ENCODE measurements at places on chromosomes 7 and 10.

DNA sequence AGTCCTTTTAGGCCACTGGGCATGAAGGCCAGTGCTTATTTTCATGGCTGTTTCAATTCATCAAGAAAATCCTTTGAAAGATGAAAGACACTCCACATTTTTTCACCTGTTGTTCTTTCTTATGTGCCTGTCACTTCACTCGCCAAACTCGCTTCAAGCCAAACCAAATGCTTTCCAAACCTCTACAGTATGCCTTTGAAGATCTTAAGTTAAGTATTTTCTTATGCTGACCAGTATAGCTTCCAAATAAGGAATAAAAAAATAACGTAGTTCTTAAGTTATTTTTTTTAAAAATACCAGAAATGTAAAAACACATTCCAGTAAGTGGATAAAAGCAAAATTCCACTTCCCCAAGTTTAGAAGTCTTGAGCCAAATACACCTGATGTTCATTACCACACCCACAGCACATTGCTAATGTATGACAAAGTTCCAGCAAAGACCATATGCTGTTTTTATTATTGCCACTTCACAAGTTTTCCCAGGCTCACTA is 186.1 kb downstream of the MTERF1 start:
- no peak for DNase-seq

GRCh38 chr7:131829947-131830558 is 273.6 kb upstream of the PODXL start:
- DNase-seq = no peak

GRCh38 chr7:108328174-108328651 is 128.0 kb downstream of the NRCAM start:
- DNase-seq = no peak

DNA sequence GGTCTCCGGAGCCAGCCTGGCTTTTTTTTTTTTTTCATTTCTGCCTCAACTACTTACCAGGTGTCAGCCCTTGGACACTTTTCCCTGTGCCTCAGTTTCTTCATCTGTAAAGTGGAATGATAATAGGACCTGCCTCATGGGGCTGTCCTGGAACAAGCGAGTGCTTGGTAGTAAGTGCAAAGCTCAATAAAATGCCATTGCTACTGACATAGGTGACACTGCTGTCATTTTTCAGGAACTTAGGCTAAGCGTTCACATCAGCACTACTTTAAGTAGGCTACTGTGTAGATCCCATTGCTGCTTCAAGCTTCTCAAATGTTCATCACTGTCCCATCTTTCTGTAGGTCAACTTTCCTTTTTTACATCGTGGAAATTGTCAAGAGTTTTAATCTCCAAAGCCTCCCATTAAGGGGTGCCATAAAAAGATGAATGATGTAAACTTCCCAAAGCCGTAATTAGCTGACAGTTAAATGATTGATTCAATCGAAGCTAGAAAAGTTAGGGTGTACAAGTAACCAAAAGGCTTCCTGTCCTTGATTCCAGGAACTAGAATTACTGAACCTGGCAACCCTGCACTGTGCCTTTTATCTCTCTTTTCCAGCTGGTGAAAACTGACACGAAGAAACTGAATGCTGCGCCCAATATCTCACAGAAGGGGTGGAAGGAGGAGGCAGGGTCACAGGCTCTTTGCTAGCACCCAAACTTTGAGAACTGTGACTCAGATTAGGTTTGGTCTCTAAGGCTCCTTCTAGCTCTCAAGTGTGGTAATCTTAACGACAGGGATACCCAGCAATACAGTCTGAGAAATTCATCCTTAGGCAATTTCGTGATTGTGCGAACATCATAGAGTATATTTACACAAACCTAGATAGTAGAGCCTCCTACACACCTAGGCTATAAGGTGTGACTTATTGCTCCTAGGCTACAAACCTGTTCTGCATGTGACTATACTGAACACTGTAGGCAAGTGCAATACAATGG is 861 bp upstream of the USP6NL start:
- no peak for DNase-seq

DNA sequence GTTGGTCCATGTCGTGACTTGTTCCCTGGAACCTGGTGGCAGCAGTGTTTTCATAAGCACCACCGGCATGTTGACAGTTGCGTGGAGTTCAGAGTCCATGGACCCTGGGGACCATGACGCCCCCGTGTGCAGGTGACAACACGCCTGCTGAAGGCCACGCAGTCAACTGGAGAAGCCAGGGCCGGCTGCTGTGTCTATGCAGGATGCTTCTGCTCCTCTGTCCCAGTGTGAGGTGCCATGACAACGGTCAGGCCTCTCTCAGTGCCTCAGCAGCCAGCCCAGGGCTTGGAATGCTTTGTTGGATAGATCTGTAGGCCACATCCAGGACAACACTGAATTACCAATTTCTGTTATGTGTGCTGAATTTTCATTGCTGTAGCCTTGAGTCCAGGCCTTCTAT is 10.7 kb upstream of the VIPR2 start:
- DNase-seq = no peak

DNA sequence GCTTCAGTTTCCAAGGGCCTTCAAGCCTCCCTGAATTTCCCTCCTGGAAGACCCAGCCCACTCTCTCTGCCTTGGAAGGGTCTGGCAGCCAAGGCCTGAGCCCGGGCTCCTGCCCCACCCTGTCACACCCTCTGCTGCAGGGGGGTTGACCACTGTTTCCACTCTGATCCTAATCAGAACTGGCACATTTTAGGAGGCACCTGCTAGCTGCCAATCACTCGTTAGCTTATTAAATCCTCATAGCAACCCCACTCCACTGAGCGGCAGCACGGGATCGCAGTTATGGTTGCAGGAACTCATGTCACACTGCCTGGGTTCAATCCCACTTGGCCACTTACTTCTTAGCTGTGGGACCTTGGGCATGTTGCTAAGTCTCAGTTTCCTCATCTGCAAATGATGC is 12.9 kb downstream of the HSPB1 start:
- DNase-seq = no peak

DNA sequence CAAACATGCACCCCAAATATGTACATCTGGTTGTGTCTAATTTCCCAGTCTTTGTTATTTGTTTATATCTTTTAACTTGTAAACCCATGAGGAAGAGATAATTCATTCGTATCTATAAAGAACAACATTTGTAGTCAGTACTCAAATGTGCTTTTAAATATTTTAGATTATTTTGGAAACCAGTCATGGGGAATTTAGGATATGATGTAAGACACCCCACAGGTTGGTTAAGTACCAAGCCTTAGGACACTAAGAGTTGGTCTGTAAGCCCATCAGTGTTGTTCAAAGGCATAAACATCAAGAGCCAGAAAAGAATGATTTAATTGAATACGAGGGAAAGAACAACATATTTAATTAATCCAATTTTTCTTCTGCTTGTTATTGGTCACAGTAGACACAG is 421.1 kb upstream of the SEMA3C start:
- DNase-seq = no peak

DNA sequence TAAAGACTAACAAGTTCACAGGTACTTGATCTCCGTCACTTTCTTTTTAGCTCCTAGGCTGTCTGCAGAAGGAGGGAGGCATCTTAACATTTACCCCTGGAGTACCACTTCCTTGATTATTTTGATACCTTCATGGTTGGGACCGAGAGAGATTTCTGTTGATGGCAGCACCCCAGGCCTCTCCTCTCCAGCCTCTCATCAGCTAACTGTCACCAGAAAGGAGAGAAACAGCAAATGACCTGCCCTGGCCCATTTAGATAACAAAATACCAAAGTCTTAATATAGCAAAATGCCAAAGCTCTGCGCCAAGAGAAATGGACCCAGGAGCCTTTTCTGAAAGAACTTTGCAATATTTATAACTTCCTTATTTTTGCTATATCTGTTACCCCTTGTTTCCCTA is 30.0 kb upstream of the KLHL7 start:
- no peak for DNase-seq

GRCh38 chr10:132460071-132460470 is 63.1 kb downstream of the PWWP2B start:
- DNase-seq = no peak

- no peak for DNase-seq
These were observed 198.7 kb downstream of the AHR start for GRCh38 chr7:17497136-17497535.

DNA sequence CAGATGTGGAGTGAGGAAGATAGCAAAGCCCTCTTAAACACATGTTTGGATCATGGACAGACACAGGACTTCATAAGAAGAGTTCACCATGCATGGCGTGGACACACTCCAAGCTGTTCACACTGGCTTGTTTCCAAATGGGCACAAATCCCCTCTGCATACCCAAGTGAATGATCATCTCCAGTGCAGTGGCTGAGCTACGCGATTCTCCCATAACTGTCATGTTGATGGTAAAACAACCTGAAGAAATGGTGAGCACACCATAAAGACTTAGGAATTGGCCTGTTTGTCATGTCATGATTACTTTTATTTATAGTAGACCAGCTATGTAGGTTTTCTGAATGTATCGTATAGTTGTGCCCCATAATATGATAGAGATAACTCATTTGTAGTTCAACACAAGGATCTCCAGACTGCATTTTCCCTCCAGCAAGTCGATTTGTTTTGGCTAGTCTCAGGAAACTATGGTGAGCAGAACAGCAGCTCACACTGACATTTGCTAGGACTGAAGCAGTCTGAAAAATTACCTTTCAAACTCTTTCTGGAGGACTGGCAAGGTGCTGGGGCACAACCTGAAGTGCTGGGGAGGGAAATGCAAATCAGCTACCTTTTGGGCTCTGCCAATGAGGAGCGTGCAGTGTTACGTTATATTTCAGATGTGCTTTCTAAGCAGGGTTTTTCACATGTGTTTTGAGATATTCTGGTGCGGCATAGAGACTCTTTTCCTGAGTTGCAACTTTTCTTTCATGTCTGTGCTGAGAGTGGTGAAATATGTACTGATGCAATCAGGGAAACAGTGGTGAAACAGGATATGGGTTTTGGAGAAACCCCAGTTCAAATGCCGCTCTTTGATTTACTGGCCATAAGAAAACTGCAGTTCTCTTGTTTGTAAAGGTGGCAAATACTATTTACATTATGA is 629.6 kb upstream of the DPP6 start:
- DNase-seq = no peak

- no peak for DNase-seq
These were observed 3.9 kb downstream of the RBP4 start for GRCh38 chr10:93597075-93597599.

DNA sequence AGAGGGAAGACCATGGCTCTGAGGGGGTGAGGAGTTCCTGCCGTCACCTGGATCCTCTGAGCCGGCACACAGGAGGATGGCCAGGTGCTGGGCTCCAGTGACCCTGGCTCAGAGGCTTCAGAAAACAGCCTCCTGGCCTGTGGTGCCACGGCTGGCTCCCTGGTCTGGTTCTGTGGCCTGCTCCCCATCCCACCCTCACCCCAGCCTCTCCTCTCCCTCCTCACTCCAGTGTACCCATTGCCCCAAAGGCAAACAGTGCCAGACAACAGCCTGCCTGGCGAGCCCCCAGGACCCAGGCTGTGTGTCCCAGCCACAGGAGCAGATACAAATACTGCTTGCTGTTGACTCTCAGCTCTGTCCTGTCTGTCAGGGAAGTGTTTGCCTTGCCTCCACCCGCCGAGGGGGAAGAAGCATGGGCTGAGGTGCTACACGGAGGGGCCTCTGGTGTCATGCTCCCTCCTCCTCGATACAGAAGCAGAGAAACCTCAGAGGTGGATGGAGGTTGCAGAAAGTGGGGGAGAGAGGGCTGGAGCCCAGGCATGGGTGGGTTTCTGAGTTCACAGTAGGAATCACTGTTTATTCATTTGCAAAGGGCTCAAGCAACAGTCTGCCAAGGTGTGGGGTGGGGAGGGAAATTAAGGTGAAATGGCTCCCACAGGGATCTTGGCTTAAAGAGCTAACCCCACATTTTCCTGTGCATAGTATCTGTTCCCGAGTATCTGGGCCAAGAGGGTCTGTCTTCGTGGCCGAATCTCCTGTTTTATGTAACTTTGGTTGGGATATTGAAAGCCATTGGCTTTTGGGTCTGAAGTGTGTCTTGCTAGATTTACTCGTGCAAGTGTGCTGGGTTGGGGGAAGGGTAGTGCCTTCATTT is 5.5 kb downstream of the ADRA2A start:
- DNase-seq = no peak

DNA sequence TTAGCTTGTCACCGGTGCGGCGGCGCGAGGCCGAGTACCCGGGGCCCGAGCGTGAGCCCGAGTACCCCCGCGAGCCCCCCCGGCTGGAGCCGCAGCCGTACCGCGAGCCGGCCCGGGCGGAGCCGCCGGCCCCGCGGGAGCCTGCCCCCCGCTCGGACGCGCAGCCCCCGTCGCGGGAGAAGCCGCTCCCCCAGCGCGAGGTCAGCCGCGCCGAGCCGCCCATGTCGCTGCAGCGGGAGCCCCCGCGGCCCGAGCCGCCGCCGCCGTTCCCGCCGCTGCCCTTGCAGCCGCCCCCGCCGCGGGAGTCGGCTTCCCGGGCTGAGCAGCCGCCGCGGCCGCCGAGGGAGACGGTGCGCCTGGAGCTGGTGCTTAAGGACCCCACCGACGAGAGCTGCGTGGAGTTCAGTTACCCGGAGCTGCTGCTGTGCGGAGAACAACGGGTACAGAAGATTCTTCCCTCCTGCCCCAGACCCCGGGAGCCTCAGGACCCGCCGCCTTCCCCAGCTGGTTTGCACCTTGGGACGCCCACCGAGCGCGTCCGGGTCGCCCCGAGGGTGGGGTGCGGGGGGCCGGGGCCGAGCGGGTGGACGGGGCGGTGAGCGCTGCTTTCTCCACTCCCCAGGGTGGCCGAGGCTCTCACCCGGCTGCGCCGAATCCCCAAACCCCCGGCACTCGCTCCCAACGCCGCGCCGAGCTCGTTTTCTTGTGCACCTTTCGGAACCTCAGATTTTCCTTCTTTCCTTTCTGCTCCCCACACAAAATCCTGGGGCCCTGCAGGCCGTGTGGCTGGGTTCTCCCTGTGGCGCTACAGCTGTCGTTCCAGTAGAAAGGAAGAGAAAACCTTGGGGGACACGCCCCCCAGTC is 708 bp downstream of the UBN2 start:
- DNase-seq = peak; percentile 19

DNA sequence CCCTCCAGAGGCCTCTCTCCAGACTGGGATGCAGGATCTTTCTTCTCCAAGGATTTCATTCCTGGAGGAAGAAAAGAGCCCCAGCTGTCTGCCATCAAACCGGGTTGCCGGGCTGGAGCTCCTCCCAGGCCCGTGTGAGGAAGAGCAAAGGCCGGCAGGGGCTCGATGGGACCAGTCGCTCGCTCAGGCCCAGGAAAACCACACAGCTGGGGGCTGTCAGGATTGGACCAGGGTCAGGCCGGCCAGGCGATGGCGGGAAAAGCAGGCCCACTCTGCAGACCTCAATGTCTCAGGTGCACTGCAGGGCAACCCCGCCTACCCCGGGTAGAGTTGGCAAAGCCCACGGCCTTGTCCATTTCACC is 98.1 kb upstream of the DNAAF5 start:
- no peak for DNase-seq

DNA sequence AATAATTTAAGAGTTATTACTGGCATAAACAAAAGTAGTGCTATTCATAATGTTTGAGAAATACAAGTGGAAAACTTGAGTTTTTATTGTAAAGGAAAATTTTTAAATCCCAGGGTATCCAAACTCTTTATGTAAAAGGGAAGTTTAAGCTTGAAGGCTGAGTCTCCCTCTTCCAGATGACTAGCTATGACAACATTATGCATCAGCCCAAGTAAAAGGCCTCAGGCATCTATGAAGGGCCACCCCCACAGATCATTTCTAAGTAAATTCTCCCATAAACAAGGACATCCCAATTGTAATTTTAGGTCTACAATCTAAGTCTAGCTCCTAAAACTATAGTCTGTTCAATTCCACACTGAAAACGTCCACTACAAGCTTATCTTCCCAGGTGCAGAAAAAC is 166.2 kb upstream of the STEAP1 start:
- DNase-seq = no peak
